ENCODE measurements at places on chromosomes 4 and X.

- no peak for DNase-seq
Observed at GRCh38 chr4:126593626-126594025, 1039.1 kb upstream of the INTU start.

DNA sequence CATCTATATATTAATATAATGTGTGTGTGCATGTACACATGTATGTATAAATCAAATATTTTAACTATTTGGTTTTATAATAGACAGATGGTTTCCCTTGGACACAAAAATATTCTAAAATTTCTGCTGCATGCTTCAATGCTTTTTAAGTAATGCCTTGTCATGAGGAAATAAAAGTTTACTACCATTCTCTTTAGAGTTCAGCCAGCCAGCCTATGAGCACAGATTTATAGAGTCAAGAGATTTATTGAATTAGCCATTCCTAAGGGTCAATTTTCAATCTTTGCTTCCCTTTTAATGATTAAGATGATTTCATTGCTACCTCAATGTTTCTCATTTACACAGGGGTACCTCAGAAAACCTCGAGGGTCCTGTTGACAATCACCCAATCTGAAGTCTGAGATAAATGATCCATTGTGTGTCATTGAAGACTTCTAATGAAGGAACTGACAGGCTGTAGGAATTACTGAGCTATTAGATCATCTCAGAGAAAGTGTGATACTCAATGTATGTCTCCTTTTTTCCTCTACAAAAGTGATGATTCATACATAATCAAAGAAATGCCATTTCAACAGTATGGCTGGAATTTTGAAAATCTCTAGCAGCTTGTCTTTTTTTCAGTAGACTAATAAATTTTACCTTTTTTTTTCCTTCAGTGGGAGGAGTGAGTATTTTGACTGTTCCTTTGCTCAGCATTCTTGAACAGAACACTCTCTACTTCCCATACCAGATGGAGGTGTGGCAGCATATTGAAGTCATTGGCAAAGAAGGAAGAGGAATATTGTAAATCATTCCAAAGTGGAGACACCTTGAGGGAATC is 222.6 kb upstream of the PCDH18 start:
- DNase-seq, result no peak

- no peak for DNase-seq
Observed at GRCh38 chr4:133694416-133694815, 507.2 kb downstream of the PABPC4L start.

DNA sequence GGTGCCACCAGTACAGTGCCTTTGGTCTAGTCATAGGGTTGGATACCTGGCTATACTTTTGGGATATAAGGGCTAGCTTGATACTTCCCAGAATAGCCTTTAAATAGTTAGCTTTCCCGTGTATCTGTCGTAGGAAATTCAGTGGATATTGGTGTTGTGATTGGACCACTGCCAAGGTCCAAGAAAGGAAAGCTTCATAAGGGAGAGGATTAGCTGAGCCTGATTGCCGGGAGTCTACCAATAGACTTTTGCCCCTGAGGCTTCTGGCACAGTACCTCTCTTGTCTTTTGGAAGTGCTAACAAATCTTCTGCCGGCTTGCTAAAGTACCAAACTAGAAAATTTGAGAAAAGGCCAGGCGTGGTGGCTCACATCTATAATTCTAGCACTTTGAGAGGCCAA is 350.6 kb downstream of the CHIC1 start:
- DNase-seq, result no peak

DNA sequence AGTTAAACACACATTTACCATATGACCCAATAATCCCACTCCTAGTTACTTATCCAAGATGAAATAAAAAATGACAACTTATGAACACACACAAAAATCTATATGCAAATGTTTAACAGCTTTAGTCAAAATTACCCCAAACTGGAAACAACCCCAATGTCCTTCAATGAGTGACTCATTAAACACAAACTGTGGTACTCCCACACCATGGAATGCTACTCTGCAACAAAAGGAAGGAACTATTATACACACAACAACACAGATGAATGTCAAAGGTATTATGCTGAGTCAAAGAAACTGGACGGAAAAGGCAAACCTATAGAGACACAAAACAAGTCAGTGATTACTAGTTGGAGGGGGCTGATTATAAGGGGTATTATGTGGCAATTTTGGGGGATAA is 40.5 kb downstream of the MED14 start:
- DNase-seq, result no peak

DNA sequence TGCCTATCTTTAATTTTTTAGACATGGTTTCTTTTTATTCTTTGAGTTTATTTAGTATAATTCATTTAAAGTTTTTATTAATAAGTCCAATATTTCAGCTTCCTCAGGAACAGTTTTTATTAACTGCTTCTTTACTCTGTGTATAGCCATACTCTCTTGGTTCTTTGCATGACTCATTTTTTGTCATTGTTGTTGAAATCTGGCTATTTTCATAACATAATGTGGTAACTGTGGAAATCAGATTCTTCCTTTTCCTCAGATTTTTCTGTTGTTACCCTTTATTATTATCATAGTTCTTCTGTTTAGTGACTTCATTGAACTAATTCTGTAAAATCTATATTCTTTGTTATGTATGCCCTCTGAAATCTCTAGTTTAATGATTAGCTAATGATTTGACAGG is 124.9 kb upstream of the CYSLTR1 start:
- DNase-seq, result no peak

GRCh38 chr4:52911684-52912294 is 49.7 kb downstream of the RASL11B start:
- DNase-seq, result peak; percentile 55

DNA sequence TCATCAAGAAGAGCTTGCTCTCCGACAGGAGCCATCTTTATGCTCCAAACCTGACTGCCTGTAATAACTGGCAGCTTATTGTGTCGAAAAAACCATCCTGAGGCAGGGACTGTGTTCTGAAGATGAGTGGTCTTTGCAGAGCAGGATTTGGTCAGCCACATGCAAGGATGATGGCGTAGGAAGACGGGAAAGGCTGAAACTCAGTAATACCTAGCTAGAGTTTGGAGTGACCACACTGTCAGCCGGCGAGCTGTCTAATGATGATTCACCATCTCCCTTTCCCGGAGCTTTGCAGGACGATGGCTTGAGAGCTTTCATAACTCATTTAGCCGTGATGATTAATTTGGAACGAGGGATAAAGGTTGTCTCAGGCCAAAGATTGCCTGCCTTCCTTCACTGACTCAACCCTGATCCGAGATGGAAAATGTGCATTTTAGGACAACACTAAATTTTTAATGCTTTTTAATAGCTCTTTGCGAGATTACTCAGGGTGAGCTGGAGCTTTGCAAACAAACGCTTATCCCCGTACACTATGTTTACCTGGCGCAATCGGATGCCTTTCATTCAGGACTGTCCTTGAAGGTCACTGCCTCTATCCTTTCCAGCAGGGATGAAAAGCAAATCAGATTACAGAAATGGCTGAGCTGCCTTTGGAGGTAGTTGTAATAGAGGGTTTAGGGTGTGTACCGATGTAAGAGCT is 288.5 kb downstream of the ASMT start:
- no peak for DNase-seq

All from NCI-H2171 (cell line).